ENCODE measurements at places on chromosomes 12 and 14. TPM values are rescaled to one million over a fixed set of nuclear protein-coding genes. Genes with fewer than 3 reads are reported as not detected.

LALBA gene
- total RNA-seq: not detected

SYCP3 gene
- not detected for total RNA-seq

RPL10L gene
- not detected for total RNA-seq

KRT79 gene
- not detected for total RNA-seq

MGP gene
- not detected for total RNA-seq

ADCY4 gene
- 0.38 TPM for total RNA-seq

AQP2 gene
- not detected for total RNA-seq

PLEKHD1 gene
- not detected for total RNA-seq

GPRC5D gene
- total RNA-seq: not detected

SIX4 gene
- total RNA-seq: 12.2 TPM

RAD51AP1 gene
- 13.1 TPM for total RNA-seq

CPSF2 gene
- 38.7 TPM for total RNA-seq

BCDIN3D gene
- total RNA-seq: 3.3 TPM

ZDHHC22 gene
- not detected for total RNA-seq

PAX9 gene
- not detected for total RNA-seq

NINJ2 gene
- total RNA-seq: 5.2 TPM

DAO gene
- not detected for total RNA-seq

ANHX gene
- total RNA-seq: not detected

KRT86 gene
- total RNA-seq: not detected

OR6C2 gene
- total RNA-seq: not detected

CAPZA3 gene
- not detected for total RNA-seq

CD27 gene
- total RNA-seq: not detected

UTP20 gene
- 15.4 TPM for total RNA-seq

FSCB gene
- total RNA-seq: not detected

RSRC2 gene
- total RNA-seq: 41.5 TPM

RIN3 gene
- 1.8 TPM for total RNA-seq

GPD1 gene
- total RNA-seq: 0.13 TPM

CCNK gene
- 20.9 TPM for total RNA-seq

TSPAN8 gene
- not detected for total RNA-seq

EIF2B2 gene
- 18.6 TPM for total RNA-seq

VIPAS39 gene
- 25.0 TPM for total RNA-seq

MYO1H gene
- total RNA-seq: not detected

ZC2HC1C gene
- total RNA-seq: 5.3 TPM

CCDC177 gene
- total RNA-seq: not detected

KRT5 gene
- not detected for total RNA-seq

KRT81 gene
- not detected for total RNA-seq

DLGAP5 gene
- 11.0 TPM for total RNA-seq

OVCH1 gene
- total RNA-seq: 0.13 TPM

HHIPL1 gene
- total RNA-seq: 19.2 TPM

NRXN3 gene
- 0.11 TPM for total RNA-seq

STYK1 gene
- total RNA-seq: 1.1 TPM

IFI27L2 gene
- 61.7 TPM for total RNA-seq

NEUROD4 gene
- total RNA-seq: not detected

AKAP5 gene
- 0.89 TPM for total RNA-seq

TEX52 gene
- not detected for total RNA-seq

KRT82 gene
- not detected for total RNA-seq

INSM2 gene
- total RNA-seq: not detected

RNASE9 gene
- not detected for total RNA-seq

LPAR5 gene
- total RNA-seq: not detected

TMEM233 gene
- total RNA-seq: not detected

CHURC1 gene
- total RNA-seq: 74.5 TPM

SLC25A29 gene
- 12.0 TPM for total RNA-seq

PMCH gene
- not detected for total RNA-seq

MFAP5 gene
- 390 TPM for total RNA-seq

KLHL33 gene
- not detected for total RNA-seq

ADAMTS20 gene
- total RNA-seq: not detected
